Activated T-helper 2 cell treated with anti-CD3 and anti-CD28 coated beads, Interferon-gamma antibody, Interleukin-2, Interleukin-4, amounts not matched to agents 10 μg/mL and 5 μg/mL and 100 μg/mL, durations not matched to agents 14 hours and 24 hours and 36 hours (primary cell): ENCODE measurements at places on chromosomes 7 and 10.
A peak's percentile ranks its signal among the peaks of the same experiment; 100 is the strongest.

- DNase-seq, result no peak
Measured at GRCh38 chr10:31757831-31758230, 170.8 kb downstream of the ARHGAP12 start.

DNA sequence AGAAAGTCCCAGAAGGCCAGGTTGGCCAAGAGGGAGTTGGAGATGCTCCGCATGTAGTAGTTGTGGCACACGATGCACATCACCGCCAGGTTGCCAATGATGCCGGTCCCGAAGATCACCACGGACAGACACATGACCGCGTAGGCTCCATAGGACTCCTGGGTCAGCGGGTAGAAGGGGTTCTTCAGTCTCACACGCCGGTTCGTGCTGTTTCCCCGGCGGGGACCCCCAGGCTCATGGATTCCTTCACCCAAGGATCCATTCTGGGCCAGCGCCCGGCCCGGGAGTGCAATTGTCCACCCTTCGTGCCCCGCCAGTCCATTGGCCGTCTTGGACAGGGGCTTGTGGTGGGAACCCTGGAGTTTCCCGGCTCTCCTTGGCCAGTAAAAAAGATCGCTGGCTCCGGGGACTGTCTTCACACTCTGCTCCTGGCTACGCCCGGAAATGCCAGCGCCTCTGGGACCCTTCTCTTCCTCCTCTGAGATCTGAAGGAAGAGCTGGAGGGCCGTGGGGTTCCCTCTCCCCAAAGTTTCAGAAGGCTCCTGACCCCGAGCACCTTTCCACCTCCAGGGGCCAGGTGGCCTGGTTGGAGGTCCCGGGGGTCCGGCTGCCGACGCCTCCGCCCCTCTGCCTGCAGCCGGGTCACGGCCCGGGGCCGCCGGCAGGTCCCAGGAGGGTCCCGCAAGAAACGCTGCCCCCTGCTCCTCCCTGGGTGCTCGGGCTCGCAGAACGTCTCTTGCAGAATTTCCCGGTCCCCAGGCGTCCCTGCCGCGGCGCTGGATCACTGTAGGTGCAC lies 1.3 kb downstream of the GPR37 start:
- DNase-seq, result no peak

DNA sequence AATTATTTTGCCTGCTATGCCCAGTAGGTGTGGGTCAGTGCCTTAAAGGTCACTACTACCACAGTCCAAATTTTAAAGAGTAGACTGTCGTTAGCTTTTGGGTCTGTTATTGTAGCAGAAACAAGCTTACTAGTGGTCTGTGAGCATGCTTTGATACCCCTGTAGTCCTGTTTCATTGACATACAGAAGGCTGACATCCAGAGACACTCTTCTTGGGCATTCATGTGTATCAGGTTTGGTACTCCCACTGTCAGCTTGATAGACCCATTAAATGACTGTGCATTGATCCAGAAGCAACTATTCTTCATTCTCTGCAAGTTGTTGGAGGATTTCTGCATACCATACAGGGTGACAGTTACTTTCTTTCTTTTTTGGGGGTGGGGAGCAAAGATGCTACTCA lies 884.4 kb upstream of the CELF2 start:
- DNase-seq, result no peak

DNA sequence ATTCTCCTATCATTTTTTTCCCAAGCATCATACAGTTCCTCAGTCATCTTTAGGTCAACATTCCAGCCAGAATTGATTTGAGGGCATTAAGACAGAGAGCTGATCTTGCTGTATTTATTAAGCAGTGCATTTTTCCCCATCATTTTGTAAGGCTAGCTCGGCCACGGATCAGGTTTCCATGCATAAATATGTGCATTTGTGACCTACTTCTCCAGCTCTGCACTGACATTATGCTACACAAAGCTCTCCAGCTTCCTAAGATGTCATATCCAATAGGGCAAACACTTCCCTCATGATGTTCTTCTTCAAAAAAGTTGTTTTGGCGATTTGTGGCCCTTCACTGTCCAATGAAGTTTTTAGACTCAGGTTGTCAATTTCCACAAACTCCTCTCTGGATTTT lies 202.6 kb downstream of the C7orf25 start:
- no peak for DNase-seq

- DNase-seq, result no peak
Measured at GRCh38 chr10:48745662-48746245, 61.1 kb downstream of the WDFY4 start.

DNA sequence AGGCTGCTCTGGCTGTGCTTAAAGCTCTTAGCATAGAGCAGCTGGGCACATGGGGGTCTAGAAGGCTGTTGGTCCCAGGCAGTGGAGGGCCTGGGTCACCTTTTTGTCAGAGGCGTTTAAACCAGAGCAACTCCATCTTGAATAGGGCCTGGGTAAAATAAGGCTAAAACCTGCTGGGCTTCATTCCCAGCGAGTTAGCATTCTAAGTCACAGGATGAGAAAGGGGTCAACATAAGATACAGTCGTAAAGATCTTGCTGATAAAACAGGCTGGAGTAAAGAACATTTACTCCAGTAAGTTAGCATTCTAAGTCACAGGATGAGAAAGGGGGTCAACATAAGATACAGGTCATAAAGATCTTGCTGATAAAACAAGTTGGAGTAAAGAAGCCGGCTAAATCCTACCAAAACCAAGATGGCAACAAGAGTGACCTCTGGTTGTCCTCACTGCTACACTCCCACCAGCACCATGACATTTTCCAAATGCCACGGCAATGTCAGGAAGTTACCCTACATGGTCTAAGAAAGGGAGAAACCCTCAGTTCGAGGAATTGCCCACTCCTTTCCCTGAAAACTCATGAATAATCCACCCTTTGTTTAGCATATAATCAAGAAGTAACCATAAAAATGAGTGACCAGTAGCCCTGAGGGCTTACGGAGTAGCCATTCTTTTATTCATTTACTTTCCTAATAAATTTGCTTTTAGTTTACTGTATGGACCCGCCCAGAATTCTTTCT lies 96.8 kb upstream of the PCBD1 start:
- no peak for DNase-seq

DNA sequence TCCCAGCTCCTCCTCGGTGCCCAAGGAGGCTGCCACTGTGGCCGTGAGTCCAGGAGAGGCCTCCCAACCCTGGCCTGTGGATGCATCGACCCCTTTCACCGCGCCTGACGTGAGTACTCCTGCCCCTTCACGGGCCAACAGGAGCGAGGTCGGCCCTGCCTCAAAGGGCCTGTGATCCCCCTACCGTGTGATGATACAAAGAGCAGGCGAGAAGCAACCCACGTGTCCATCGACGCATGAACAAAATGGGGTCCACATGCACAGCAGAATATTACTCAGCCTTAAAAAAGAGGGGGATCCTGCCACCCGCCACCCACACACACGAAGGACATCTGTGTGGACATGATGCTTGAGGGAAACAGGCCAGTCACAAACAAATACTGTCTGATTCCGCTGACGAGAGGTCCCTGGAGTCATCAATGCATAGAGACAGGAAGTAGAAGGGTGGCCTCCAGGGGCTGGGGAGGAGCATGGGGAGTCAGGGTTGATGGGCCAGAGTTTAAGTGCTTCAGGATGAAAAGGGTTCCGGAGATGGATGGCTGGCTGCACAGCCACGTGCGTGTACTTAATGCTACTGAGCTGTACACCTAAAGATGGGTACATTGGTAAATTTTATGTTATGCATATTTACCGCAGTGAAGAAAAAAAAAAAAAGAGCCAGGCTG lies 151.9 kb downstream of the PRKAG2 start:
- DNase-seq, result no peak

DNA sequence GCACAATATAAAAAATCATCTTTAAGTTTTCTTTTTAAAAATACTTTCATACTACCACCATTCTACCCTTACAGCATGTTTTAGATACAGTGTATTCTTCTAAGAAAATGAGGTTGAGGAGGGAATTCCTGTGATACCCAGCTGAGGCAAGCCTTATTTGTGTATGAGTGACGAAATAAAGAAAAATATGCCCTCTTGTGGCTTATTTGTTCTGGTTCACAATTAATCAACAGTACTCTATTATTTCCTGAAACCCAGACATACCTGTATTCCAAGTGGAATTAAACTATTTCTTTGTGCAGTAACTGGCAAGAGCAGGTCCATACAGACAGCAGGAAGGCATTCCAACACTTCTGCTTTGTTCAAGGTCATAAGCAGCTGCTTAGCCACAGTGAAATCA lies 4.5 kb upstream of the SEMA3D start:
- DNase-seq, result no peak

DNA sequence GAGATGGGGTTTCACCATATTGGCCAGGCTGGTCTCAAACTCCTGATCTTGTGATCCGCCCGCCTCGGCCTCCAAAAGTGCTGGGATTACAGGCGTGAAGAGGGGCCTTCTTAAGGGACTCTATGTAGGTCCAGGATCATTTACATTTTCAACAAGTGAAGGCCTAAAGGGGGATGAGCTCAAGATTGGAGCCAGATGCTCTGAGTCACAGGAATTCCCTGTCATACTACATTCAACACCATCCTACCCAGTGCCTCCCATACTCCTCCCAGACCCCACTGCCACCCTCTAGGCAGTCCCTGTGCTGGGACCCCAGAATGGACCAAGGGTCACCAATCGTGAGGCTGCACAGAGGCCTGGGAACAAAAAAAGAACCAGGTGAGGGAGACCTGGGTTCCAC lies 29.9 kb downstream of the CYTH3 start:
- DNase-seq, result no peak

DNA sequence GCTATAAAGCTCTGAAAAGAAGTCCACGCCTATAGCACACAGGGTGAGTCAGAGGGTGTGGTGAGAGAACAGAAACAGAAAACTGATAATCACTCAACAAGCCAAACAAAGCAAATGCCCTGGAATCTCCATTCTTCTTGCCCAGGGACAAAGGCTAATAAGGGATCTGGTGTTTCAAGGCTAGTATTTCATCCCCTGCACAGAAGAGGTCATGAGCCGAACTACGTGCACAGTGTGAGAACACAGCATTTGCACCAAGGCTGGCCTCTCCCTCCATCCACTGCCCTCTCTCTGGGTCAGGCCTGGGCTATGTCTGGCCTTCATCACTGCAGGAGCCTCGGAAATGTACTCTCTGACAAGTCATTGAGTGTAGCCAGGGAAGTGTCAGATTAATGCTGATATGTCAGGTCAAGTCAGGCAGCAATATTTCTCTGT lies 42.7 kb downstream of the PRR15 start:
- DNase-seq, result no peak

- DNase-seq, result no peak
Measured at GRCh38 chr10:103540722-103541121, 47.2 kb downstream of the NEURL1 start.

GRCh38 chr7:110420788-110421187 lies 670.1 kb upstream of the LRRN3 start:
- no peak for DNase-seq

- DNase-seq, result no peak
Measured at GRCh38 chr7:132450188-132450587, 126.1 kb downstream of the PLXNA4 start.

- DNase-seq, result no peak
Measured at GRCh38 chr7:15753887-15754579, 67.5 kb upstream of the MEOX2 start.

DNA sequence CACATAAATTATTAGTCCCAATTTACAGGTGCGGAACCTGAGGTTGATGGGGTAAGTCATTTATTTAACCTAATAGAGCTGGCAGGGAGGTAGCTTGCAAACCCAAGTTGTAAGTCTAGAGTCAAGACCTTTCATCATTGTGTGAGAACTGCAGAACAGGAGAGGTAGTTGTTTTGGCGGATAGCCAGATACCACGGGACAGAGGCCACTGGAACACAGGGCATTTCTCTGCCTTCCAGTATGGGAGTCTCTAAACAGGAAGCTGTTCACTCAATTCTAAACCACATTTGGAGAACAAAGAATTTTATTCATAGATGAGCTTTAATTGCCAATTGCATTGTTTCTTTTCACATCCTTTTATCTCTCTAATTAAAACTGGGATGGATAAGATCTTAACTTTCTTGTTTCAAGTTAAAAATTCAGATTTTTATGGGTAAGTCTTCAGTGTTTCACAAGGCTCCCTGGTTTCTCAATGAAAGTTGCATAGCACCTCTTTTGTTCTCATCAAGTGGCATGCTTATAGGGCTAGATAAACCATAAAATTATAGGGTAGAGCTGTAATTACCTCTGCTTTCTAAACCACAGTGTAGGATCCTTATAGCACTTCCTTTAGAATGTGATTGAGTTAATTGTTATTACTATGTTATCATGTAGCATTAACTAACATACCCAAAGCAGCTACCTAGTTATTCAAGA lies 489.0 kb downstream of the GATA3 start:
- no peak for DNase-seq

DNA sequence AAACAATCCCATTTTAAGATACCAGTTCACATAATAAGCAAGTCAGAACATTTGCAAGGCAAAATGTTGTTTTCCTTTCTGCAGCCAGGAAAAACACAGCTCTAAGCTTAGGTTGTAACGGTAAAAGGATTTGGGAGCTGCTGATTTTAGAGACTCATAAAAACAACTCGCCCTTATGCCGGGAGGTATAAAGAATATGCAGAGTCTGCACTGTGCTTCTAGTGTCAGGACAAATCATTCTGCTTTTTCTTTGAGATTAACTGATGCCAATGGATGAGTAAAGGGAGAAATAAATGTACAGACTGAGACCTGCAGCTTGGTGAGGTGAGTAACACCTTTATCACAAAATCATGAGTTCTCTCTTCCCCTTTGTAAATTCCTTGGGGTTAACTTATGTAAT lies 2.0 kb upstream of the SFR1 start:
- DNase-seq, result no peak

GRCh38 chr7:28044825-28045224 lies 135.8 kb downstream of the JAZF1 start:
- DNase-seq, result no peak

DNA sequence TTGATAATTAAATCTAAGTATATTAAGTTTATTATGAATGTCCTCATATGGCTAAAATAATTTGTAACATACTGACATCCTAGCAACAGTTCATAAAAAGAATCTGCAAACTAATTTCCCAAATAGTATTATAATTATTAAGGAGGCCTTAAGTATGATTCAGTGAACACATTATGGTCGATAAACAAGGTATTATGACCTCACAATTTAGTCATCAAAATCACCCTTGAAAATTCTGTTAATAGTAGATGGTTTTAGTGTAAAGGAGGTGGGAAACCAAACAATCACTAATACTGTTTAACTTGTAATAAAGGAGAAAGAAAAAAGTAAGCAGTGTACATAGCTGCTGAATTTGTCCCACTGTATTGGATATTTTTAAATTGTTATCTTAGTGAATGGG lies 2.1 kb downstream of the ETV1 start:
- no peak for DNase-seq

DNA sequence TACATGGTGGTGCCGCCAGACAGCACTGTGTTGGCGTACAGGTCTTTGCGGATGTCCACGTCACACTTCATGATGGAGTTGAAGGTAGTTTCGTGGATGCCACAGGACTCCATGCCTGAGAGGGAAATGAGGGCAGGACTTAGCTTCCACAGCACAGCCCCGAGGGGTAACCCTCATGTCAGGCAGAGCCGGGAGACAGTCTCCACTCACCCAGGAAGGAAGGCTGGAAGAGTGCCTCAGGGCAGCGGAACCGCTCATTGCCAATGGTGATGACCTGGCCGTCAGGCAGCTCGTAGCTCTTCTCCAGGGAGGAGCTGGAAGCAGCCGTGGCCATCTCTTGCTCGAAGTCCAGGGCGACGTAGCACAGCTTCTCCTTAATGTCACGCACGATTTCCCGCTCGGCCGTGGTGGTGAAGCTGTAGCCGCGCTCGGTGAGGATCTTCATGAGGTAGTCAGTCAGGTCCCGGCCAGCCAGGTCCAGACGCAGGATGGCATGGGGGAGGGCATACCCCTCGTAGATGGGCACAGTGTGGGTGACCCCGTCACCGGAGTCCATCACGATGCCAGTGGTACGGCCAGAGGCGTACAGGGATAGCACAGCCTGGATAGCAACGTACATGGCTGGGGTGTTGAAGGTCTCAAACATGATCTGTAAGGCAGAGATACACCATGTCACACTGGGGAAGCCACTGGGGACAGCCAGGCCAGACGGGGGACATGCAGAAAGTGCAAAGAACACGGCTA lies 104.6 kb upstream of the TNRC18 start:
- peak; percentile 36 for DNase-seq
